ENCODE measurements at places on chromosomes 5 and 9.

- DNase-seq, result peak; percentile 25
Observed at GRCh38 chr5:128905568-128906110, 59.6 kb upstream of the SLC27A6 start.

DNA sequence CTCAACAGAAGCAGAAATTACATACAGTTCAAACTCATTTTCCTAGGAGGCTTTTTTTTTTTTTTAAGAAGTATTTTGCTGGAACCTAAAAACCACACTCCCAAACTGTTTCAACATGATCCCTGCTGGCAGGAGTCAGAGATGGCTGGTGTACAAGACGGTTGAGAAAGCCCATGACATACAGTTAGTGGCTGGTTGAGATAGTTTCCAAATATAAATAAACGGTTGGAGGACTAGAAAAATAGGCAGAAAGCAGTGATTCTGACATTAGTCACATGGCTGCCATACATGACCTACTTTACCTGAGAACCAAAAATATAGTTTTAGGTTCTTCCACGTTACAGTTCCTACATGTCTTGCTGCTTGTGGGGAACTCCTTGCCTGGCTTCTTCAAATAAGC is 31.7 kb upstream of the BASP1 start:
- no peak for DNase-seq

- DNase-seq, result no peak
Observed at GRCh38 chr9:92749934-92750315, 14.7 kb downstream of the BICD2 start.

GRCh38 chr5:142445266-142445665 is 120.4 kb upstream of the SPRY4 start:
- no peak for DNase-seq

DNA sequence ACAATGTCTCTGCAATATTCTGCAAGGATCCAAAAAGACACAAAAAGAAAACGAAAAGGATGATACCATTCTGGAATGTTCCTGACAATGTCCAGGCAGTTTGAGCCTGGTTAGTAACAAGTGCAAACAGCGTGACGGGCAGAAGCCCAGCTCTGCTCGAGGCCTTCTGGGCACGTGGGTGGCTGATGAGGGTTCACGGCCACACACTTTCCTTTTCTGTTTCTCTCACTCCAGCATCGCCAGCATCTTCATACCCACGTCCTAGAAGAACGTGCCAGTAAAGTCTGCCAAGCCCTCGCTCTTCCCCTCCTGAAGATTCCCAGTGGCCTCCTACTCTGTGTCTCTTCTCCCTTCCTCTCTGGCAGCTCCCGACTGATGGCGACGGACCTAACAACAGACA is 36.7 kb downstream of the COL23A1 start:
- no peak for DNase-seq

DNA sequence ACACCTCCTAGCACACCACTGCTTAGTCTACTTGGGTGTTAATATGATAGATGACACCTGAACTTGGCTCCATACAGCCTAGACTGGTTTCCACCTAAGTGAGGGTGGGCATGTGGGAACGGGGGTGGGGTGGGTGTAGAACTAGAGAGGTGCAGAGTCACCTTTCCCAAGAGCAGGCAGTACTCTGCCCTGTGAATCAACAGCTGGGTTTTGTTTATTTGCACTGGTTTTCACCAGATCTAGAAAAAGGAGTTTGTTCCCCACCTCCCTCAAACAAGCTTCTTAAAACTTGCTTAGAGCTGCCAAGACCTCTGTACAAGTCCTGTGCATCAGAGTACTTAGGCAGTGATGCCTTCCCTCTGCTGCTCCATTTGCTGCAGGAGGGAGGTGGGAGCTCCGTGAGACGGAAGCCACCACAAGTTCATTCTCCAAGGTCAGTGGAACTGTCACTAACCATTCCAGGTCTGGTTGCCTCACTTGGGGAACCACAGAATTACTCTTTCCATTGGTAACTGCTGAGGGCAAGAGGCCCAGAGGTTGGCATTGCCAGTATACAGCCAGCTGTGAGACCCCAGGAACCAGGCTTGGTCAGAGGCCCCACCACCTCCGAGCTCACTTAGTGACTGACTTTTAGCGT is 163.5 kb downstream of the NR3C1 start:
- no peak for DNase-seq

DNA sequence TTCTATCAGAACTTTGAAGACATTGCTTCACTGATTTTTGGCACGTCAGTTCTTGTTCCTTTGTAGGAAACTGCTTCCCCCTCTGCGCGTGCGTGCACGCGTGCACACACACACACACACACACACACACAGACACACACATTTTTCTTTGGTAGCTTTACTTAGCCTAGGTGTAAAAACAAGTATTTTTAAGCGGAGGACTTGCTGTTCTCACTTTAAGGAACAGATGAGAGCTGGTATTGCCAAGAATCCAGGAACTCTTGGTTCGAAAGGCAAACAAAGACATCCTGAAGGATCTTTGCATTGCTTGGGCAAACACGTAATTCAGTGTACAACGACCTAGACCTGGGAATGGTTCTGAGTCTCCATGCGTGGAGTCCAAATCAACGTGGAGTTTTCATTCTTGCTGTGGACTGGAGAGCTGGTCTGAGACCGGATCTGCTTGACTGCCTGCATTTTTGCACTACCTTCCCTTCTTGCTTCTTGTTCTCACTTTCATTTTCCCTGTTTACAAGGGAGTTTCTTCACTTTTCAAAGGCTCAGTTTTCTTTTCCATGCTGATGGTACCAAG is 8.2 kb downstream of the TMEM268 start:
- DNase-seq, result no peak

- no peak for DNase-seq
Observed at GRCh38 chr5:116709082-116709481, 134.5 kb upstream of the SEMA6A start.

GRCh38 chr5:148823871-148824270 is 2.5 kb upstream of the ADRB2 start:
- no peak for DNase-seq

- DNase-seq, result no peak
Observed at GRCh38 chr9:91307279-91307678, 54.4 kb downstream of the AUH start.

DNA sequence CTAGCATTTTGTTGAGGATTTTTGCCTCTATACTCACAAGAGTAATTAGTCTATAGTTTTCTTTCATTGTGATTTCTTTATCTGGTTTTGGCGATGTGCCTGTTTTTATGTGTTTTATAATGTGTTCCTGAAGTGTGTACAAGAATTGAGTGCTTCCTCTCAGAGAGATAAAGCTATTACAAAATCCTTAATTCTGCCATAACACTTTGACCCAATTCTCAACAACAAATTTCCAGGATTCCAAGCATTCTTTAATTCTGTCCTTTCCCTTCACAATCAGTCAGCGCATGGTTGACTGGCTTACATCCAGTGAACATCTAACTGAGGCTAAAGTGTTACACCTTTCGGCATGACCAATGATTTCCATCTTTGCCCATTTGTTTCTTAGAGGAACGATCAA is 282.9 kb upstream of the MVB12B start:
- DNase-seq, result no peak

DNA sequence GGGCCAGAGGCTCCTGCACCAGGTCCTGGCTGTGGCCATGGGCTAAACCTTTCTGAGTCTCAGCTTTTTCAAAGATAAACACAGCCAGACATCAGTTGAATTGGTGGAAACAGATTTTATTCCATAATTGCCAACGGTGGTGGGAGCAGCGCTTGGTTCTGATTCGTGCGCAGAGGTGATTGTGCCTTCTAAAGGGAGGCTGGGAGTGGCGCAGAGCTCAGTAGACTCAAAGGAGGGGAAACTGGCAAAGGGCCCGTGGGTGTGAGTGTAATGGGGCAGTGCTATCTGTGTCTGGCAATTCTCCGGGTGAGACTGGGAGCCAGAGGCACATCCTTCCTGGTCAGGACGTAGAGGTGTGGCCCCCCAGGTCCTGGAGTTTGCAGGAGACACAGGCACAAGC is 169.4 kb upstream of the PPP1R26 start:
- no peak for DNase-seq

- no peak for DNase-seq
Observed at GRCh38 chr9:69195668-69196067, 21.6 kb downstream of the TJP2 start.

GRCh38 chr9:129490583-129491486 is 130.1 kb downstream of the C9orf50 start:
- no peak for DNase-seq

DNA sequence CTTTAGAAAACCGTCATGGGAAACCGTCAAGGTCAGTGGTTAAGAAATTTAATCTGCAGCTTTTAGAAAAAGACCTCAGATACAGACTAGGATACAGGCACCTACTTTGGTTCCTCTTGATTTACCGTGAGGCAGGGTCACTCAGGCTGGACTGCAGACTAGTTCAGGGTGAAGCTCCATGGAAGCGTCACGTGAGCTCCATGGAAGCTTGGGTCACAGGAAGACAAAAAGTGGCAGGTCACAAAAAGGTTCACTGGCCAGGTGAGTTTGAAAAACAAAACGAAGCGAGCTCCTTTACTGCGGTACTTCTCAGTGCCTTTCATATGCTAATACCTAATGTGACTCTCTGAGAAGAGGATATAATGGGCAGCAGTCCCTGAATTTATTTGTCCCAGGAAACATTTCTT is 43.0 kb downstream of the PRRC2B start:
- no peak for DNase-seq

DNA sequence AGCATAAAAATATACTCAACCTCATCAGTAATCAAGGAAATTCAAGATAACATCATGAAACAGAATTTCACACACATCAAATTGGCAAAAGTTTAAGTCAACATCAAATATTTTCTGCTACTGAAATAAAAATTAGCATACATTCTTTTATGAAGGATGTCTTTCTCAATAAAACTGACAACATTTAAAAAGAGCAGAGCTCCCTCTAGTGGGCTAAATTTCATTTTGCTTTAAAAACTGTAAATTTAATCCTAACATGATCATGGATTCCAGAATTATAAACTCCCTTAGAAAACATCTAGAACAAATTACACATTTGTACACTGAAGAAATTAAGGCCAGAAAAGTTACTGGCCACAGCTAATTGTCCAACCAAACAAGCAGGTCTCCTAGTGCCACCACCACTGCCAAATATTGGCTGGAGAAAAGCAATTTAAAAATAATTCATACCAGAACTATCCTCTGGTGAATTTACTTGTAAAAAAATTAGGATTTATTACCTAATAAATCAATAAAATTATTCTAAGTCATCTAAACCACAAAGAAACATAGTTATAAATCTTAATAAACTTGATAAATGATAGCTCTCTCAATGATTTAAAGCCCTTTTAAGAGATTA is 31.2 kb downstream of the DEPDC1B start:
- DNase-seq, result no peak

- no peak for DNase-seq
Observed at GRCh38 chr5:123028222-123028621, 8.3 kb downstream of the PPIC start.

DNA sequence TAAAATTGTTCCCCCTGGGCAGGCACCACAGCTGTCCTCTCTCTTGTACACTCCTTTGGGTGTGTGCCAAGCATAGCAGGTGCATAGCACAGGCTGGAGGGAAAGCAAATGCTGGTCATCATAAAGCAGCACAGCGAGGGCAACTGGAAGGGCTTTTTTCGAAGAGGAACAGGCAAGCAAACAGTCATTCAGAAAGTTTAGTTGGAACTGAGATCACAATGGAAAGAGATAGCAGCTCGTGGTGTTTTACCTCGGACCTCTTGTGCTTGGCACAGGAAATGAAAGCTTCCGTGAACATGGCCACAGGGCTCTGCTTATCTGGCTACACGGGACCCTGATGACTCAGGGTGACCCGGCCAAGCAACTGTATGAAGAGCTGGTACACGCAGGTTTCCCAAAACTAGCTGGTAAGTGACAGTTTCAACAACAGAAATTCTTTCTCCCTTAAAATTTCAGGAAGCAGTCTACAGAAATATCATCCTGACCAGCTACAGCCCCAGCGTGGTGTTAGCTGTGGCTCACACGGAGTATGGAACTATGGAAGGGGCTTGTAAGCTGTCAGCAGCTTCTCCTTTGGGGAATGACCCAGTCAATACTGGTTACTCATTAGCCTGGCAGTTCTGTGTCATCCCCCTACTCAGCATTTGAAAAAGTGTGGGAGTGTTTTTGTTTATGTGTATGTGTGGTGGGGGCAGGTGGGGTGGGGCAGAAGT is 48.1 kb downstream of the POC5 start:
- DNase-seq, result peak; percentile 6

DNA sequence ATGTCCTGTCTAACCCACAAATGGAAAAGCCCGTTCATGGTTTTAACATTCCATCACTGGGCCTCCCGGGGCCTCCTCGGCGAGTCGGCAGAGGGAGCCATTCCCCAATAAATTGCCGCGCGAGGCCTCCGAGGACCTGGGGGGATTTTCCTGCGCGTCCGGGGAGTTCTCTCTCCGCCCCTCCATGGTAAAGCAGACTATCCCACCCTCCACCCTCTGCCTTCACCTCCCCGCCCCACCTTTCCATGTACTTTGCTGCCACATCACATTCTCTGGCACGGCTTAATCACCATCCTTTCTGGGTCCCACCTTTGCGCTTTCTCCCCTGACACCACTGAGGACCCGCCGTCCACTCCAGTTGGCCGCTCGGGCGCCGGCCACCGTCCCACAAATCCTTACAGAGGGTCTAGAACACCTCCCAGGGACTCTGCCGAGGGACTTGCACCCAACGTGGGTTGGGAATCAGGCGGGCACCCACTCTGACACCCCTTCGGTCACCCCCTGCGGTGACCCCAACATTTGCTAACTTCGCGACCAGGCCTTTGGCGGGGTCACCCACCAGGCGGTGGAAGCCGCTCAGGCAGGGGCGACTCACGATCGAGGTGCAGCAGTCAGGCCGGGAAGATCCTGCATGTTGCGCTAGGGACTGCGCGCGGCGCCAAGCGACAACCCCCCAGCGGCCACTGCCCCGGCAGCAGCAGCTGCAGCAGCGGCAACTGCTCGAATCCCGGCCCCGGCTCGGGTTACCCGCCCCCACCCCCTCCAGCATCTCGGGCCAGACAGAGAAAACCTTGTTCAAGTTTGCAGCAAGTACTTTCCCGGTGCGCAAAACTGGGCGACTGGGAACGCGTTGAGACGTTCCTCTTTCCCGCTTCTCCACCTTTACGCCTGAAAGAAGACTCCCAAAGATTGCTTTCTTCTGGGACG is at the start of gene MEGF10:
TSS of gene MEGF10 (plus strand) at position 778 of the 927 bp plus-strand sequence. CDS start 40,513 bp downstream, outside the sequence.
- no peak for DNase-seq

- no peak for DNase-seq
Observed at GRCh38 chr5:150309101-150309885, 6.6 kb upstream of the ARSI start.

DNA sequence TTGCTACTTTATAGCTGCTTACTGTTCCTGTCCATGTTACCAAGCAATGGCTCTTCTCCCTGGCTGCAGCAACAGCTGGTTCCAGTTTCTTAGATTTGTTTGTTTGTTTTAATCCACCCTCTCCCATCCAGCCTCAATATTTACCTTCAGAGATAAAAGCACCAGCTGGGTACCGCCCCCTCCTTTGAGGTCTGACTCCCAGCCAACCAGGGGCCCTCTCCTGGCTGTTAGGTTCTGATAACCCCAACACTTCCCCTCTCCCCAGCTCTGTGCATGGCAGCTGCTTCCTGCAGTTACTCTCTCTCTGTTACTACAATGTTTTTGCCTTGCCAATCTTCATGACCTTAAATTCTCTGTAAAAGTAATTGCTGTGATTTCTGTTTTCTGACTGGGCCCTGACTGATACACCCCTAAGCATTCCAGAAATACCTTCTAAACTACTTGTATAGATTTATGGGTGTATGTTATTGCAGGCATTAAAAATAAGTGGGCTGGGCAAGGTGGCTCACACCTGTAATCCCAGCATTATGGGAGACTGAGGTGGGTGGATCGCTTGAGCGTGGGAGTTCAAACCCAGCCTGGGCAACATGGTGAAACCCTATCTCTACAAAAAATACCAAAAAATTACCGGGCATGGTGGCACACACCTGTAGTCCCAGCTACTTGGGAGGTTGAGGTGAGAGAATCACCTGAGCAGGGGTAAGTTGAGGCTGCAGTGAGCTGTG is 2.6 kb upstream of the GCNT1 start:
- DNase-seq, result no peak
